Activated CD4-positive, alpha-beta T cell treated with anti-CD3 and anti-CD28 coated beads, Interleukin-10, Interleukin-2, amounts not matched to agents 100 ng/mL and 50 ng/mL, durations not matched to agents 16 hours and 8 hours (primary cell): ENCODE measurements at places on chromosomes 3 and 15.

- DNase-seq: no peak
Measured at GRCh38 chr15:48426941-48427340, 95.7 kb downstream of the DUT start.

GRCh38 chr3:15032650-15033049 is 32.5 kb downstream of the MRPS25 start:
- no peak for DNase-seq

DNA sequence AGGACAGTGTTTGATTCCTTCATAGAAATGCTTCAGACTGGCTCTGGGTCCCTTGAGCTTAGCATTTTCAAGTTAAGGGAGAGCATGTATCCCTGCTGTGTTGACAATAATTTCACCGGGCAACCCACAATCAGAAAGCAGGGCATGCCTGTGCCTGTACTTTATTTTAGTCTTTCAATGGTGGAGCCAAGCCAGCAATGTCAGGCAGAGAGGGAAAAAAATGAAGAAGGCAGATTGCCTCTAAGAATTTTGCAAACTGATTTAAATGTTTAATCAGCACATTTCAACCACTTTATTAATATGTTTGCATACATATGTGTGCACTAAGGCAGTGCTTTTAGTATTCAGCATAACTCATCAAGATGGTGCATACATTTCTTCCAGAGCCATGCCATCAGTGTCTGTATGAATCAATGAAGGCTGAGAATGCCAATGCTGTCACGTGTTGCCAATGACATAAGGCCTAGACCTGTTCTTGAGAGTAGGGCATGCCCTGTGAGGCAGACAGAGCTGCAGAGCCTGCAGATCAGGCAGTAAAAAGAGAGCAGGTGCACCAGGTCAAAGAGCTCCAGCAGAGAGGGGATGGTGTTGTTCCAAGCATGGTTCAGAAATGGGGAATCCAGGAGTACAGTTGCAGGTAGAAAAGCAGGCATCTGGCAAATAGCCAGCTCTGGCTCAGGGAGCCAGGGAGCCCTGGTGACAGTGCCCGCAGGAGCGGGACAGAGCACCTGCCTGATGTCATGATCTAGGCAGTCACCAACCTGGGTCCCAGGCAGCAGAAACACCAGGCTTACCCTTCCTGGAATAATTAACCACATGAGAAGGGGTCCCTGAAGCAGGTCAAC is 508.5 kb downstream of the GABRG3 start:
- no peak for DNase-seq

DNA sequence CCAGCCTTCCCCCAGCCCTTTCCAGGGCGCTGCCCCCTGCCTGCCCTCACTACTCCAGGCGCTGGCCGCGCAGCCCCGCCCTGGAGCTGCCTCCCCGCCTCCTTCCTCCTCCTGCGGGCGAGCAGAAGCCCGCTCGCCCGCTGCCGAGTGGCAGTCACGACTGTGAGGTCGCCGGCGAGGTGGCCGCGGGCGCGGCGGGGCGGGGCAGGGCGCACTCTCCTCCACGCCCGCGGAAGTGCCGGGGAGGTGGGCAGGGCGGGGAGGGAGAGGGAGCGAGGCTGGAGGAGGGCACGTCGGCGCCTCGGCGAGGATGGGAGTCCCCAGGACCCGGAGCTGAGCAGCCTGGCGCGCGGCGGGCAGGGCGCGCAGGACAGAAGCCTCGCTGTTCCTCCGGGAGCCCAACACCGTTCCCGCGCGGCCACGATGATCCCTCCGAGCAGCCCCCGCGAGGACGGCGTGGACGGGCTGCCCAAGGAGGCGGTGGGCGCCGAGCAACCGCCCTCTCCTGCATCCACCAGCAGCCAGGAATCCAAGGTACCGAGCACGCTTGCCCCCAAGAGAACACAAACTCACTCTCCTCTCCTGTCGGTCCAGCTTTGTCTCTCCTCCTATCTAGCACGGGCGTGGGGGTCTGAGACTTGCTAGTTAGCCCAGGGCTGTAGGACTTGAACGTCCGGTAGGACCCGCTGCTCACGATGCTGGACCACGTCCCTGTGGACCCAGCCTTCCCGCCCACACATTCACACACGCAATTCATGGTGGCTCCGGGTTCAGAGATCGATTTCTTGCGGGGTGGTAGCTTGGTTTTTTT is at the start of gene STAC:
Gene STAC, plus strand, starts transcription at position 284 of the 811 bp plus-strand sequence. Its CDS starts 140 bp downstream, at position 424.
- peak; percentile 25 for DNase-seq

DNA sequence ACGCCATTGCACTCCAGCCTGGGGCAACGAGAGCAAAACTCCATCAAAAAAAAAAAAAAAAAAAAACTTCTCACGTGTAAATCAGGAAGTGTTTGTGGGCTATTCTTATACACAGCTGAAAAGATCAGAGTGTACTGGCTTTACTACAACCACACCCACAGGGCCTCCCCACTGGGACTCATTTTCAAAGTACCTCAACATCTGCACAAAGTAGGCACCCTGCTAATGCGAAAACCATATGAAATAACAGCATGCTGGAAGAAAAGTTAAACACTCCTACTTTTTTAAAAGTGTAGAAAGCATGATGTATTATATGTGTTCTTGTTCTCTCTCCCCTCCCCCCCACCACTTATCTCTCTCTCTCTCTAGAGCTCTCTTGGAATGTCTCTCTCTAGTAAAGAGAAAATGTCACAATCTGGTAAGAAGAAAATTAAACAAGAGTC is 11.1 kb downstream of the UACA start:
- no peak for DNase-seq

- peak; percentile 48 for DNase-seq
Measured at GRCh38 chr3:183515968-183516851, 39.3 kb downstream of the KLHL6 start.

GRCh38 chr3:141392897-141393734 is 24.8 kb downstream of the ZBTB38 start:
- no peak for DNase-seq

DNA sequence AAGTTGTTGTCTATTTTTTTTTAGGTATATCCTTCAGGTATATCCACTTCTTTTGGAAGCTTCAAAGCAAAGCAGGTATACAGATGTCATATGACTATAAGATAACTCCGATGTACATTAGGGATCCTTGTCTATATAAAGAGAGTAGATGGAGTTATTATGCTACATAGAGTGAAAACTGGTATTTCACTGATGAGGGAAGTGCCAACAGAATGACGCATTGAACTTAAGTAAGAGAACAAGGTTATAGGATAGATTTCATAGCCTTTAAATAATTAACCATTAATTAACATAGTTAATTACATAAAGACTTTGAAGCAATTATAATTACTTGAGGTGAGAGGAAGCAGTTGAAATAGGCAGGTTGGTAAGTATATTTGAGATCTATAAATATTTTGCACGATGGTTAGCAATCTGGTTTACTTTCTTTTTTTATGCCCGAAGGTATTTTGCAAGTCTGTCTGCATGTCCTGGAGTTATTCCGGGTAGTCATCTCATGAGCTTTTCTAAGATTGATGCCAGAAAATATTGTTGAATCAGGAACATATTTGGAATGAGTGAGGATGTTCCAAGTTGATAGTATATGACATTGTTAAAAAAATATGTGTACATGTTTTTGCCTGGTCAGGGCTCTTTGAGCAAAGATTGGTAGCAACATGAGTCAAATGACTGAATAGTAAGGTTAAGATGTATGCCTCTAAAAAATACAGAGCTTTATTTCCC is 299.5 kb upstream of the KCNMB2 start:
- DNase-seq: no peak

- DNase-seq: no peak
Measured at GRCh38 chr15:58147171-58147611, 9.0 kb downstream of the AQP9 start.

GRCh38 chr15:97959724-97960363 is 659 bp upstream of the ARRDC4 start:
- no peak for DNase-seq

- DNase-seq: no peak
Measured at GRCh38 chr15:69446953-69447352, 5.7 kb upstream of the RPLP1 start.

DNA sequence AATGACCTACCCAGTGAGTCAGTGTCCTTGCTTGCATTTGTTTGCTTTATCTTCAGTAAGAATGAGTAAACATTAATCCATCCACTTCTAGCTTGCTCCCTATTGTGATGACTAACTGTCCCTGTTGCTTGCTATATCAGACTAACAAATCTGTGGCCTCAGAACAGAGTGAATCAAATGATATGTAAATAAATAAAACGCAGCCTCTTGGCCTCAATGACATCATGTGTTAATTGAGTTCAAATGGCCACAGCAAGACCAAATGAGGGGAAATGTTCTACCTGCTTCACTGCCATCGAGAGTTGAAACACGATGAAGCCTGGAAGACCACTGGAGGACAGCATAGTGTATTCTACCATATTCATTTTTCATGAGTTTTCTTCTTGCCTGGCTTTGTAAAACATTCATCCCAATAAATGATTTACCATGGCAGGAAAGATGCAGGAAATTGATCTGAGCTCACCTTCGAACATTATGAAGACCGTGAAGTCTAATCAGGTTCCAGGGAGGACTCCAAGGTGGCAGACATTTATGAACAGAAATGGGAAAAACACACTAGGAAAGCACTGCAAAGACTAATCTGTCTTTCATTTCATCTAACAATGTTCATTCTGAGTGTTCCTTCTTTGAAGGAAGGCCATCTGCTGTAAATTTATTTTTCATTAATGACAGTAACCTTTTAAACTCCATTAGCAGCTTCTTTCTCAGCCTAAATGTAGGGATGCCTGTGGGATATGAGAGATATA is 1144.5 kb downstream of the TUSC7 start:
- no peak for DNase-seq

DNA sequence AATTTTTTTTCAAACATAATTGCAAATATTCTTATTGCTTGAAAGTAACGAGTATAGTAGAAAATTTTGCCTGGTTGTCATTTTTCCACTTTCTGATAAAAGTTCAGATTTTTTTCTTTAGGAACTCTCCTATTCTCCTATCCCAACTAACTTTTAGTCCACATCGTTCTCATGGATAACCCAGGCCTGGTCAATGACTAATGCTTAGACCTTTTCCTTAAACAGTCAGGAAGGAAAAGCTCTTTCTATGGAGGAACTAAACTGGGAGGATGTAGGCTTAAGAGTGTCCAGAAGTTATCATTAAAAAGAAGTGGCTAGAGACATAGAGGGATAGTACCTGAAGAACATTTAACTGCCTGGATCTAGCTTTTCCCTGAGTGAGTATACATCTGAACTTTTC is 26.7 kb downstream of the CIP2A start:
- DNase-seq: no peak

GRCh38 chr3:13206799-13207577 is 133.8 kb upstream of the IQSEC1 start:
- no peak for DNase-seq

GRCh38 chr3:64218329-64218728 is 6.9 kb downstream of the PRICKLE2 start:
- DNase-seq: no peak

DNA sequence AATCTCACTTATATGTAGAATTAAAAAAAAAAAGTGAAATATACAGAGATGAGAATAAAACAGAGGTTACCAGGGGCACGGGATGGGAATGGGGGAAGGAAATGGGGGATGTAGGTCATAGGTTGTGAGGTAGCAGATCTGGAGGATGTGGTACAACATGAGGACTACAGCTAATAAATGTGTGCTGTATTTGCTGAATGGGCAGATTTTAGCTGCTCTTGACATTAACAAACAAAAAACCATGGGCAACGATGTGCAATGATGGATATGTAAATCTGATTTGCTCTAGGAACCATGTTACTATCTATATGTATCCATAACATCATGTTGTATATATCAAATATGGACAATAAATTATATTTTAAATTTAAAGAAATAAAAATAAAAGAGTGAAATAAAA is 87.4 kb downstream of the FGF12 start:
- DNase-seq: no peak

DNA sequence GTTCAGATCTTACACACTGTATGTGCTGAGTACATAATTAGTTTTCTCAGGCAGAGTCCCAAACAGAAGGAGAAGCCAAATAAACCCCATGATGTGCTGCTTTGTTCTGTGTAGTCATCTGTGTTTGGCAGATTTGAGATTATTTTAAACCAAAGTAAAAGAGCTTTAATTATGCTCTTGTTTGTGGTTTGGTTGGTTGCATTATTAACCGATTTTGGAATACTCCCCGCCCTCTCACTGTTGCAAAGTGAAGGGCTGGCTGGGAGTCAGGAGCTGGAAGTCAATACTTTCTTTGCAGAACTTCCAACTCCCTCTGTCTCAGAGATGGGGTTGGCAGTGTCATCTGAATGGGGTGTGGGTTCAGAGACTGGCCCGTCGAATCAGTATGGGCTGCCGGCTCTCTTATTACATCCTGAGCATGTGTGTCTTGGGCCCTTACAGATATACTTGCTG is 34.4 kb downstream of the SLCO3A1 start:
- no peak for DNase-seq

DNA sequence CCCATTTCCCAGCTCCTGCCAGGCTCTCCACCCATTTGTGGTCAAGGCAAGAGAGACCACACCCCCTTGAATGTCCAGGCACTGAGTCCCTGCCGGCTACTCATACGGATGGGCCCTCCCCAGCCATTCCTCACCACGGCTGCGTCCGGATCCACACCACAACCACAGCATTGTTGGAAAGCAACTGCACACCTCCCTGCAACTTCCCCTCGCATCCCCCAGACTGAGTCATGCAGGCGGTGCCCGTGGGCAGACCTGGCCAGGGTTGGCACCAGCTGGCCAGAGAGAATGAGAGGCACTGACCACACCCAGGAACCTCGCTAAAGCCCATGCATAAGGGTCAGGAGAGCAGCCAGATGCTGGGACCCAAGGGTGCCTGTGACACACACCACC is 30.5 kb downstream of the LOXL1 start:
- no peak for DNase-seq

DNA sequence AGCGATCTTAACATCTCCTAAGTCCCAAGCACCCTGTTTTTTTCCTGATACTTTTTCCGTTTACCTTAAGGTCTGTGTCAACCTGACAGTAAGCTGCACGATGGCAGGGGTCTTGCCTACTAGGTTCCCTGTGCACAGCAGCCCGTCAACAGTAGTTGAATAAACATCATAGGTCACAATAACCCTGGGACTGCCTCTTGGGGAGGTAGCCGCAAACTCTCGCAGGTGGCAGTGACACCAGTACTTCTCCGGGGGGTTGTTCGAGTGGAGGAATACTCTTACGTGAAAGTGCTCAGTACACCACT is 365 bp upstream of the PDCD6IP start:
- DNase-seq: no peak

- peak; percentile 21 for DNase-seq
Measured at GRCh38 chr3:196339493-196340254, 1.5 kb upstream of the TM4SF19 start.

GRCh38 chr3:15428539-15428938 is 1.1 kb downstream of the EAF1 start:
- peak; percentile 52 for DNase-seq

DNA sequence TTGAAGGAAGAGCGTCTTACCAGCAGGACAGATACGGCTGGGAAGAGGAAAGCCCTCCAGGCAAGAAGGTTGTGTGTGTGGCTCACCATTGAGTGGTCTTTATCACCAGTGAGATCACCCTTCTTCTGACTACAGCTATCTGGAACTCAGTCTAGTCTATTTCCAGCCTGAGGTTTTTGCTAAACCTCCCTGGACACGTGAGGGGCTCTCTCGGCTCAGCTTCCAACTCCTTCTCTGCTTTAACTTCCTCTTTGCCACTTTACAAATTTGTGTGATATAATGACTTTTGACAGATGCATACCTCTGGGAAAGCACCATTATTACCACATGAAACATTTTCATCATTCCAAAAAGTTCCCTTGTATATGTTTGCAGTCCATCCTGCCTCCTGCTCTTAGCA is 15.3 kb upstream of the ROPN1 start:
- DNase-seq: no peak

GRCh38 chr3:12822725-12823373 is 18.5 kb downstream of the RPL32 start:
- no peak for DNase-seq
